ENCODE measurements at places on chromosomes 1 and 21.

GRCh38 chr1:192266645-192267044, 50.1 kb upstream of the RGS21 start:
- ATAC-seq: no peak
- no peaks in the 10 kb centered on the region for H3K27me3 ChIP-seq
- H3K4me3 ChIP-seq: no peak overlapping the region
- no peaks in the 10 kb centered on the region for H3K4me1 ChIP-seq
- no peaks in the 10 kb centered on the region for H3K36me3 ChIP-seq

DNA sequence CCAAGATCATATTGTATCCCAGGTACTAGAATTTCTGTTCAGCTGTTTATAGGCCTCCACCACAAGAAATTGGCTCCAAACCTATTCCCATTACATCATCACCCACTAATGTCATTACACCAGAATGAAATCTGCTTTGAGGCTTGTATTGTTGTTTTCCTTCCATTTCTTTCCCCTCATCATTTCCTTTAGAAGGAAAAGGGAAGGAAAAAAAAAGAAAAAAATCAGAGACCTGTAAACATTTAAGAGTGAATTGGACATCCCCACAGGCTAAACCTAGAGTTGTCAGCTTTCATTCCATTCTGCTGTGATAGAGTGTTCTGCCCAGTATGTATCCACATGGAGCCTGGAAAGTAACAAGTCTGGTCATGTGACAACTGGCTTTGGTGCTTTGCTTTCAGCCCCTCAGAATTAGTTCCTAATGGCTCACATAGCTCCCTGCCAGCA, 44.6 kb downstream of the NFYC start:
- H3K4me3 ChIP-seq: no peak overlapping the region
- H3K27me3 ChIP-seq: no peaks in the 10 kb centered on the region
- H3K4me1 ChIP-seq: peaks cover 29% of the 10 kb centered on the region
- no peak overlapping the region for H3K27ac ChIP-seq

- no peak overlapping the region for H3K4me3 ChIP-seq
- H3K4me1 ChIP-seq: no peaks in the 10 kb centered on the region
- H3K36me3 ChIP-seq: no peaks in the 10 kb centered on the region
- ATAC-seq: no peak
- no peak overlapping the region for H3K27ac ChIP-seq
- peaks cover 3% of the 10 kb centered on the region for H3K27me3 ChIP-seq
Observed at GRCh38 chr1:1022302-1023009, 2.5 kb downstream of the AGRN start.

DNA sequence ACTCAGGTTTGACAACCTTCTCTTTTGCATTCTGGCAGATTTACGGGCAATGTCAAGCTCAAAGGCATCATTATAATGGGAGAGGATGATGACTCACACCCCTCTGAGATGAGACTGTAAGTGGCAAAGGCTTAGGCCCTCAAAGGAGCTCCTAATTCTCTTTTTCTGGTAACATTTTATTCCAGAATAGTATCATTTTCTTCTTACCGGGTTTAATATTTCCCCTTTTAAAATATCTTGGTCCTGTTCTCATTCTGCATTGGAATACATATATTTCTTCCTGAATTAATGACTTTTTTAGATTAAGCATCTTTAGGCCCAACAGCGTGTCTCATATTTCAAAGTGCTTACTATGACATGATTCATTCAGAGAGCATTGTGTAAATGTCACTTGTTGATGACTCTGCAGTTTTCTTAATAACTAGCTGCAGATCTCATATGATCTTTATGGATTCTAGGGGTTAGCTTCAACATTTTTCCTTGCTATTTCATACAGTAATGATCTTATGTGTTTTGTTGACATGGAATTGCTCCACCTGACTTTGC, 1.7 kb downstream of the PITHD1 start:
- H3K27me3 ChIP-seq: no peaks in the 10 kb centered on the region
- ATAC-seq: no peak
- peak overlapping the region; percentile 50 for H3K27ac ChIP-seq
- H3K4me1 ChIP-seq: peaks cover 12% of the 10 kb centered on the region

- peaks cover 11% of the 10 kb centered on the region for H3K4me1 ChIP-seq
- no peak overlapping the region for H3K4me3 ChIP-seq
- no peaks in the 10 kb centered on the region for H3K36me3 ChIP-seq
- no peak for ATAC-seq
- no peaks in the 10 kb centered on the region for H3K27me3 ChIP-seq
Observed at GRCh38 chr1:151546011-151546925, 6.2 kb downstream of the TUFT1 start.

GRCh38 chr21:25636727-25637126, 2.3 kb upstream of the JAM2 start:
- no peaks in the 10 kb centered on the region for H3K36me3 ChIP-seq
- no peak overlapping the region for H3K27ac ChIP-seq
- peak; percentile 65 for ATAC-seq

Data from activated T-helper 17 cell treated with anti-CD3 and anti-CD28 coated beads, Interleukin-2, amount 50 U/mL, for 72 hours (primary cell).